ENCODE measurements at places on chromosomes 6 and 20.

GRCh38 chr20:51400051-51400926 lies 142.2 kb downstream of the NFATC2 start:
- no peak for DNase-seq

DNA sequence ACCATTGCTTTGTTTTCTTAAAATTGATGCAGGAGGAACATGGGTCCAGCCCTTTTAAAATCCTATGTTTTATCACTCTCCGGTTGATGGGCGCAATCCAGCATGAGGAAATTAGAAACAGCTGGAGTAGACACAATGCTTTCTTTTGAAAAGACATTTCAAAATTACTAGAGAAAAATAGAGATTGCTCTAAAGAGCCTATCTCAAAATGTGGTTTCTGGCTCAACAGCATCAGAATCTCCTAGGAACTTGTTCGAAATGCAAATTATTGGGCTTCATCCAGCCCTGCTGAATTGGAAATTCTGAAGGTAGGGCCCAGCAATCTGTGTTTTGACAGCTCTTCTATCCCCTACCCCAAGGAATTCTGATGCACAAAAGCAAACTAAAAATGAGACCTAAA lies 190.8 kb upstream of the BMP2 start:
- DNase-seq, result no peak

- DNase-seq, result no peak
Observed at GRCh38 chr6:159943101-159943632, 25.7 kb upstream of the IGF2R start.

DNA sequence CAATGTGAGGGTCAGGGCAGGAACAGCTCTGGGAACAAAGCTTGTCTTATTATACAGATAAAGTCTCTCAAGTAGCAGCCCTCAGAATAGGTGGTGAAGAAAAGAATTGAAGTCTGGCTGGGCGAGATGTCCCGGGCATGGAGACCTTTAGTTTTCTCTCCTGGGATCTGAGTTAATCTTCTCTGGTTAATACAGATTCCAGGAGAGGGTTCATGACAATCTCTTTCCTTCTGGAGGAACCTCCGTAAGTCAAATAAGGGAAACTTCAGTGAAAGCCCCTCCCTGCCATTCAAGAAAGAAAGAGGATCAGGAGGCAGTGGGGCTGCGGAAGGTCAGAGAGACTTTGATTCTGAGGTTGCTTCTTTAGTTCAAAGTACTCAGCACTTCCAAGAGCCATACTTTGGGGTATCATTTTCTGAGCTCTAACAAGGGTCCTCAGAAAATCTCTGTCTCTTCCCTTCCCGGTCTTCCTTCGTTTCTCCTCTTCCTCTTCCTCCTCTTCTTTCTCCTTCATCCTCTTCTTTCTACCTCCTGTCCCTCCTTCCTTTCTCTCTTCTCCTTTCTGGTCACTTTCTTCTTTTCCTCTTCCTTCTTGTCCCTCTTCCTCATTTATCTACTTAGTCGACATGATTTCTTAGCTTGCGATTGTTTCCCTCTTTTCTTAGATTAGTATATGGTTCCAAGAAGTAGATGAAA lies 4.6 kb upstream of the ZNF184 start:
- no peak for DNase-seq

- no peak for DNase-seq
Observed at GRCh38 chr6:132511210-132511830, 1.6 kb downstream of the STX7 start.

DNA sequence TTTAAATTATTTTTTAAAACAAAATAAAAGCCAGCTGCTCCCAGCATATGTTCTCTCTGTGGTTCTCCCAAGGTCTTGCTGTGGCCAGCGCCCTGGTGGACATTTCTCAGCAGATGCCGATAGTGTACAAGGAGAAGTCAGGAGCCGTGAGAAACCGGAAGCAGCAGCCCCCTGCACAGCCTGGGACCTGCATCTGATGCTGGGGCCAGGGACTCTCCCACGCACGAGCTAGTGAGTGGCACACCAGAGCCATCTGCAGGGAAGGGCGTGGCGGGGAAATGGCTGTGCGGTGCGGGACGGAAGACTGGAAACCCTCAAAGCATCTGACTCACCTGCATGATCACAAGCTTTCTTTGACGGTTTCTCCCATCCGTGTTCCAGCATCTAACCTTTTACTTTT lies 16.5 kb downstream of the GFRA4 start:
- no peak for DNase-seq

DNA sequence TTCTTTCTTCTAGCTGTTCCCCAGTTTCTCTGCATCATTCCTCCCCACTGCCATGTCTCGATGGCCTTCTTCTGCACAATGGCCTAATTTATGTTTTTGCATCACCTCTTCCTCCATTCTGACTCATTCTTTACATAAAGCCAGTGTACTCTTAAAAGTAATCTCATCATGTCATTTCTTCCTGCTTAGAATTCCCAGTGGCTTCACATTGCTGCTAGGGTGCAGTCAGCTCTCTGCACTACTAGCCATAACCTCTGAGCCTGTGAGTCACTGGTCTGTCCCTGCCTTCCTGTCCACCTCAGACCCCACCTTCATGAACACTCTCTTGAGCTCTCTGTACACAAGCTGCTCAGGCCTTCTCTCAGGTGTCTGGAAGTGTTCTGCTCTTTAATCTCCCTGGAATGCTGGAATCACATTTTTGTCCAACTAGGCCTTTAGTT lies 24.1 kb upstream of the TRIM27 start:
- DNase-seq, result no peak

DNA sequence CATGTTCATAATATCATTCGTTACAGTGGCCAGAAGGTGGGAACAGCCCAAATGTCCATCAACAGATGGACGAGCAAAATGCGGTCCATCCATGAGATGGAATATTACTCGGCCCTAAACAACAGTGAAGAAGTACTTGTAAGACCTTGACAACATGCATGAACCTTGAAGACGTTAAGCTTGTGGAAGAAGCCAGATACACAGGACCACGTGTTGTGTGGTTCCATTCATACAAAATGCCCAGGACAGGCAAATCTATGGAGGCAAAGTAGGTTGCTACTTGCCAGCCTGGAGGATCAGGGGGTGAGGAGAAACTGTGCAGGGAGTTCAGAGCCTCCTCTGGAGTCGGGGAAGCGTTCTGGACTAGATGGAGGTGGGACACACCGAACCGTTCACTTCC lies 207.1 kb downstream of the ERMARD start:
- no peak for DNase-seq

GRCh38 chr20:6037082-6037481 lies 16.8 kb downstream of the LRRN4 start:
- DNase-seq, result no peak

Measured in AG04450 (cell line).